ENCODE measurements at places on chromosomes 1 and 21.

DNA sequence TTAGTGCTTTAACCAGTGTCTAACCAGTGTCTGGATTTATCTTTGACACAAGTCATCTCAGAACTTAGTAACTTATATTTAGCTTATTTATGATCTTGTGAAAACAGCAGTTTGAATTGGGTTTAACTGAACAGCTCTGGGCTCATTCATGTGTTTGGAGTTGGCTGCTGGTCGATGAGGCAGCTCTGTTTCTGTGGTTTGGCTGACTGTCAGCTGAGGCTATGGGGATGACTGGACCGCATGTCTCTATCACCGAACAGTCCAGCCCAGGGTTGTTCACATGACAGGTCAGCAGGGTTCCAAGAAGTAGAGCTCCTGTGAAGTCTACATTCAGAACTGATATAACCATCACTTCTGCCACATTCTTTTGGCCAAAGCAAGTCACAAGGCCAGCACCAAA is 29.1 kb upstream of the C21orf91 start:
- peak; percentile 75 for DNase-seq

DNA sequence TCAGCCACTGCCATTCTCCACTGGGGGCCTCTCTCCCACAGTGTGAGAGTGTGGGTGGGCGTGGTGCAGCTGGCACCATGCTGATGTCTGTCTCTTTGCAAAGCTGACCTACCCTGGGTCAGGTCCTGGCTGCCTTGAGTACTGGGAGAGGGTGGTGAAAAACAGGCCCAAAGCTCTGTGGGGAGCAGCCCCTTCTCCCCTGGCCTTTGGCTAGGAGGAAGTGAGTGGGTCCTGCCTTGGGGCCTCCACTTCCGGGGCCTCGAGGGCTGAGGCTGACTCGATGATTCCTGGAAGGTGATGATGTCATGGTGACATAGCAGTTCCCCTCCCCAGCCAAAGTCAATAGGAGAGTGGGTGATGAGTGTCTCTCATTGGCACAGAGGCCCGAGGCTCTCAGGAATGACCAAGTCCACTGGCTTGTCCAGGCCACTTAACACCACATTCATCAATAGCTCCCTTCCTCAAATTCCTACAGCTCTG is 53.0 kb downstream of the IER5 start:
- peak; percentile 55 for DNase-seq

DNA sequence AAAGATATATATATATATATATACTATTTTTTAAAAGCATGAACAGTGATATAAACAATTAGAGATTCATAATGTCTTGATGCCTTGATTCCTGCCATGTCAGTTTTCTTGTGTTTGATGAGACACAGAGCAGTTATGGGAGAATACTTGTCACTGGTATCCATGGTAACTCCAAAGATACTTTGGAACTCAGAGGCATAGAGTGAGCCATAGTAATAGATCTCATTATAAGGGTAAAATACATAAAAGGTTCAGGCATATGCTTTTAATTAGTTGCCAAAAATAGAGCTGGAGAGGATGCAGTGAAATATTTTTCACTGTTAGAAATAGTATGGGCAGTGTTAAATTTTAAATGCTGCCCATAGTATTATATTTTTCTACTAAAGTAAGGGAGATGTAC is 134.1 kb downstream of the SYT14 start:
- no peak for DNase-seq

DNA sequence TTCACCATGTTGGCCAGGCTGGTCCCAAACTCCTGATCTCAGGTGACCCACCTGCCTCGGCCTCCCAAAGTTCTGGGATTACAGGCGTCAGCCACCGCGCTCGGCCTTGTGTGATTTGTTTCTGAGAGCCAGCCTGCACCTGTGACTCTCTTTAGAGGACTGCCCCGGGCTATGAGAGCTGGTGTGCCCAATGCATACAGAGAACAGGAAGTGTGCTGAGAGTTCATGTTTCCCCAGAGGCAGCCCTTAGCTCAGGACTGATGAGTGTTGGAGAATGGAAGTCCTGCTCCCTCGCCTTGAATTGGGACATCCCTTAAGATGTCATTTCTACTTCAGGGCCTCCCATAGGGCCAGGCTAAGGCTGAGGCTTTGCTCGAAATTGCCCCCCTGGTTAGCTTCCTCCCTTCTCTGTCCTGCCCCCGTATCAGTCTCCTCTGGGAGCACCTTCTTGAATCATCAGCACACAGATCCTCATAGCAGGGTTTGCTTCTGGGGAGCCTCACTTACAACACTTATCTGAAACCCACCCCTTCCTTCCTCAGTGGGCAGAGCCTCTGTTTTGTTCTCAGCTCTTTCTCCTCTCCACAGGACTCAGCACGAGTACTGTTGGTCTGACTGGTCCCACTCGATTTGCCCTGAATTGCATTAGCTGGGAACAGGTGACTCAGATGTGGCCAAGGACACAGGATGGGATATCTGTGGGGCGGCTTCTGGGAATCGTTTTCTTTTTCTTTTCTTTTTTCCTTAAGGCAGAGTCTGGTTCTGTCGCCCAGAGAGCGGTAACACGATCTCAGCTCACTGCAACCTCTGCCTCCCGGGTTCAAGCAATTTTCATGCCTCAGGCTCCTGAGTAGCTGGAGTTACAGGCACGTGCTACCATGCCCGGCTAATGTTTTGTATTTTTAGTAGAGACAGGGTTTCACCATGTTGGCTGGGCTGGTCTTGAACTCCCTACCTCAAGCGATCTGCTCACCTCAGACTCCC is 80.1 kb downstream of the UBIAD1 start:
- no peak for DNase-seq

- no peak for DNase-seq
Measured at GRCh38 chr21:41900401-41900800, 21.3 kb upstream of the PRDM15 start.

DNA sequence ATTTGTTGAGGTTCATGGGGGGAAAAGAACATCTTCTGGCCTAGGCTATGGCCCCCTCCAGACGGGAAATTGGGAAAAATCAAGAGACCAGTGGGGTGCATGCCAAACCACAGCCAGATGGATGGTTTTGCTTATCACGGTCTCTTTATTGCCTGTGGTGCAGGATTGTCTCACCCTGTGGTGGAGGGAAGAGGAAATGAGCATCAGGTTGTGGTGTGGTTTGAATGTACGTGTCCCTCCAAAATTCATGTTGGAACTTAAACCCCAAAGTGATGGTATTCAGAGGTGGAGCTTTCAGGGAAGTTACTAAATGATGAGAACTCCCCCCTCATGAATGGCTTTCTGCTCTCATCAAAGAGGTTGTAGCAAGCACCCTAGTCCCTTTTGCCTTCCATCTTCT is 525.7 kb downstream of the NPHP4 start:
- DNase-seq, result no peak

DNA sequence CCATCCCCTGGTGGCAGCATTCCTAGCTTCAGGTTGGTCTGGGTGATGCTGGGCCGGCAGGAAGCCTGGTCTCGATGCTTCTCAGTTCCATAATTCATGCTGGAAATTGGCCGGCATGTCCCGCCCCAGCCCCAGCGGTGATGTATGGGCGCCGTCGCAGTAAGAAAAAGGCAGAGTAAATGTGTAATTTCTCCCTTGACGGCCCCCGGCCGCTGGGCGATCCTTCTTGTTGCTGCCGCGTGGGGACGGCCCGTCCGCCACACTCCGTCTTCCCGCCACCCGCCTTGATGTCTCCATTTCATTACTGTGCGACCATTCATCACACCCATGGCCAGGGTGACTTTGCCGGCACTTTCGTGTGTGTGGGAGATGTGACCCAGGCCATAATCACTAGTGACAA is 8.5 kb downstream of the DMAP1 start:
- DNase-seq, result no peak

DNA sequence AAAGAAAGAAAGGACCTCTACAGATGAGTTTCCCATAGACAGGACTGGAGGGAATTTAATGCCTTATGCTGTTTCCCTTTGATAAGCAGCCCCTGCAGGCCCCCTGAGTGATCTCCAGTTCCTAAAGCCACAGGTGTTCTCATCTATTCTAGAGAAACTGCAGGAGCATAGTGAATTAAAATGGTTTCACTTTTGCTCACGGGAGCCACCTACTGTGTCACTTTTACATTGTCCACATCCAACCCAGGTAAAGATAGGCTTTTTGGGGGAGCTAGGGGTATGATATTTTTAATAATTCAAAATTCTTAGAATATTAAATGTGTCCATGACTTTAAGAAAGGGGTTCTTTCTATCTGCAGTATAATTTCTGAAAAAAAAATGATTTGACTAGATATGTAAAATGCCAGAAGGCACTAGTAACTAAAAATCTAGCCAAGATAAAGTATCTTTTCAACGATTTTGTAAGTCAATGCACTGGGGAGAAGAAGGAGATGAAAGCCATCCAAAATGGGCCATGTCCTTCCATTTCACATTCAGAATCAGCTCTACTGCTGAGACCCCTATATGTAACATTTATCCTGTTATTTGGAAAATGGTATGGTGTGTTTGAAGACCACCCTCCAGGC is 267.3 kb upstream of the DUSP10 start:
- DNase-seq, result no peak

DNA sequence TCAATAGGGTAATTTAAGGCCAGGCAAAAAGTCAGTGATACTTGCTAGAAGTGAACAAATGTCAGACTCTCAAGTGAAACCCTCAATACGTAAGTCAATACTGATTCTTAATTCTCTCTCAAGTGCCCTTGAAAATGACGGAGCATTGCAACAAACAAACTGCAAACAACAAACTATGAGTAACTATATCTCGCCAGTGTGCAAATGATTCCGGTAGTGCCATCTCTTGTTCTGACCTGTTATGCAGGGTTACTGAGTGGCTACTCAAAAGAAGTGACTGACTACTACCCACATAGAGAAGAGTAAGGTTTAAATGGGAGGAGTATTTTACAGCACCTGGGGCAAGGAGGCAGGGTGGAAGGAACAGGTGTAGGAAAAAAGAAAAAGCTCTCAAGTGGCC is 1.6 kb downstream of the SLC19A2 start:
- no peak for DNase-seq

DNA sequence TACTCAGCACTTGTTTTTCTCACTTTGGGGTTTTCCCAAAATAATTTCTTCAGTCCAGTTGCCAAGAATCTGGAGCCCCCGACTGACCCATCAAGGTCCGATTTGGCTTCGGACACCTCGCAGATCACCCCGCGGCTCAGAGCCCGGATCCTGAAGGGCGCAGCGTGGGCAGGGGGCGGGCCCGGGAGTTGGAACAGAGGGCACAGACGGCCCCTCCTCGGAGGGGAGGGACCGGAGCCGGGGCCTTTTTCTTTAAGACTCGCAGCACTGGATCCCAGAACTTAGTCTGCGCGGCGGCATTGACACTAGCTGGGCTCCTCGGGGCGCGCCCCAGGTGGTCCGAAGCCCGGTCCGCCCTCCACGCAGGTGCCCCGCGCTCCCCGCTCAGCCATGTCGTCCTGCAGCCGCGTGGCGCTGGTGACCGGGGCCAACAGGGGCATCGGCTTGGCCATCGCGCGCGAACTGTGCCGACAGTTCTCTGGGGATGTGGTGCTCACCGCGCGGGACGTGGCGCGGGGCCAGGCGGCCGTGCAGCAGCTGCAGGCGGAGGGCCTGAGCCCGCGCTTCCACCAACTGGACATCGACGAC is at the start of gene CBR3:
TSS of gene CBR3 (plus strand) at position 277 of the 588 bp plus-strand sequence. CDS start at position 391, 114 bp downstream.
- peak; percentile 72 for DNase-seq

GRCh38 chr1:208083715-208084085 is 160.5 kb downstream of the PLXNA2 start:
- no peak for DNase-seq

- DNase-seq, result no peak
Measured at GRCh38 chr1:36092166-36092797, 3.6 kb downstream of the ADPRS start.

DNA sequence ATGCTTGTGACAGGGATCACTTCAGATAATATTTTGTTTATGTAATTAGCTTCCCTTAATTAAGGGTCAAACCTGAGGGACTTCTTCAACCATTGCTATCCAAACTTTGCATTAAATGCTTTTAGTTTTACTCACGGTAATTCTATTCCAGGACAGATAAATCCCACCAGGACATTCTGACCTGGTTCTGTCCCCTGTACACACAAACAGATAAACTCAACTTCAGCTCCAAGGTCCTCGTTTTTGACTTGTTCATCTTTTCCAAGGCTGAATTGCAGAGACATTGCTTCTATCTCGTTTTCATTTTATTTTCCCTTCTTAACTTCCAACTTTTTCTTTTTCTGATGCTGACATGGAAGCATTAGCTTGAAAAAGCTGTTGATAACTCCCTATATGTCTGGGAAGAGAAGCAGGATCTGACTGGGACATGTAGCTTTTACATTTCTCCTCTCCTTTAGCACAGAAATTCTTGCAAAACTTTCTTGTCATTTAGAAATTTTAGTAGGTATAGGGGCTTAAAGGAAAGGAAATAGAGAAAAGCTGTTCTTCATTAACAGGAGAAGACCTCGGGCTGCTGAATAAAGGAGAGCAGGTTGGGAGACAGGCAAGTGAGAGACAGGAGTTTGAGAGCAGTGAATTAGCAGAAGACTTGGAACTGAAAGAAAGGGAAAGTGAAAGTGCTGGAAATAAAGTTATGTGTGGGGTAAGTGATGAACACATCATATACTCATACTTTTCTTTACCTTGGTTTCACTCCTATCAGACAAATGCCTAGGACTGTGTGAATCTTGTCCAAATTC is 231.7 kb upstream of the B3GALT2 start:
- DNase-seq, result no peak

- no peak for DNase-seq
Measured at GRCh38 chr1:155466617-155466972, 96.0 kb downstream of the ASH1L start.

GRCh38 chr1:53384796-53385195 is 56.9 kb upstream of the LRP8 start:
- no peak for DNase-seq

All from H54 (cell line).